Colonic mucosa (tissue), 4 donors: ENCODE measurements at places on chromosomes 4 and X. TPM values are rescaled to one million over a fixed set of nuclear protein-coding genes. Genes with fewer than 3 reads are reported as not detected.
A peak's percentile ranks its signal among the peaks of the same experiment; 100 is the strongest.

DNA sequence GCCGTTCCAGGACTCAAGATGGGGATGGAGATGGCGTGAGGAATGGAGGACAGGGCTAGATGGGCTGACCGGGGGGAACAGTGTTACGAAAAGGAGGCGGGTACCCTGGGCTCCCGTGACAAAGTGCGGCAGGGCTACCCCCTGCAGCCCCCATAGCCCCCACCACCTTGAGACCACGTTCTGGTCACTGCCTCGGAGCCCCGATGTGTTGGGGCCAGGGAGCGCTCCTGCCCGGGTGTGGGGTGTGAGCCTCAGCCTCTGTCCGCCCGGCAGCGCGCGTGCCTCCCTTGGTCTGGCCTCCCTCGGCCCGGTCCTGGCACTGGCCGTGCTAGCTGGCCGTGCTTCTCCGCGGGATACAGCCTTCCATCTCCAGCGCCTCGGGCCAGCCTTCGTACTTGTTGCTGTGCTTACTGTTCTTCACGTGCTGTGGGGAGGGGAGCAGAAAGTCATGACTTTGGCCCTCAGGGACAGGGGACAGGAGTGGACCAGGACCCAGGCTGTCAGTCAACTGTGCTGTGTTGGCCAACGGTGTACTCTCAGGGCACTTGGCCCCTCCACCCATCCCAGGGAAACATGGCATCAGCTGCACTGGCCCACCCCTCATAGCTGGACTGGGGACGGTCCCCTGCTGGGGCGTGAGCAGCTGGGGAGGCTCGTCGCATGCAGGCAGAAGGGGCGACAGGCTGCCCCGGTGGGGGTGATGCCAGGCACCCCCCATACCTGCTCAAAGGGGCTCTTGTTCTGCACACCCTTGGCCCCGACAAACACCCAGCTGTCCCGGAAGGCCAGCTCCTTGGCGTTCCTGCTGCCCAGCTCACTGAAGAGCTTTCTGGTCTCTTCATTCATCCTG is 9.3 kb downstream of the FAM3A start:
- DNase-seq, result no peak

DNA sequence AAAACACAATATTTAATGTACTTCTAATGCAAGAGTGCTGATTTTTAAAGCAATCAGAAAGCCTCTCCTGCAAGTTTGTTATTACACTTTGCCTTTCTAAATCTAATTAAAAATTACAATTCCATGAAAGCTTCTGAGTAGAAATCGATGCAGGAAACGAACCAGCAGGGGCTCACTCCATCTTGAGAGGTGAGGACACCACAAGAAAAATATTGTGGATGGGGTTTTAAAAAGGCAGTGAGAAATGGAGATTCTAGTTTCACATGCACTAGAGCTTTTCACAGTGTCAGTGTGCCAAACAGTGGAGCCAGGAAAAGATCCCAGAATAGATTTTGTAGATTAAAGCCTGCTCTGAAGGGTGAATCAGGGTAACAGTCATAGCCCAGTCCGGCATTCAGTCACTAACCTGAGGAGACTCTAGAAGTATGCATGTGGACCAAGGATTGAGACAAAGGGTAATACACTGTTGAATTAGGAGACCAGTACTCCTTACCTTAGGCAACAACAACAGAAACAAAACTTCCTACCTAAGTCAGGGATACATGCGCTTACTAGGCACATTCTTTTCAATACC is 362.3 kb downstream of the NAF1 start:
- DNase-seq, result no peak

DNA sequence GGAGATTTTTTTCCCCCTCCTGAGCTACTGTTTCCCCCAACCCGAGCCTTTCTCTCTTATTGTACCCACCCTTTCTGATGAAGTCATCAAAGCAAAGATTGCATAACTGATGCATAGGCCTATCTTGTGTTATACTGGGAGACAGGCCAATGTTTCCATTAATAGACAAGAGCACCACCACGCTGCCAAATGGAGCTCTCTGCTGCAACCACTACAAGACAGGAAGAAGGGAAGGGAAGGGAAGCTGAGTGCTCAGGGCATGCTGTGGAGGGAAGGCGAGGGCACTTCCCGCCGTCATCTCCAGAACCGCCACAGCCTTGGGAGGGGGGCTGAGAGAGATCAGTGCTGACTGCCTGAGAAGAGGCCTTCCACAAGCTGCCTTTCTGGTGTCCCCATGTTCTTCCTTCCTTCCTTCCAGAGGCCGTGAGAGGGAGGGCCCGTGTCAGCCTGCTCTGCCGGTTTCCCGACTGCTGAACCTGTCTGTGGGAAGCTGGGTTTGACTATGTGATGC is 75.0 kb downstream of the MGST2 start:
- DNase-seq, result peak; percentile 42

DNA sequence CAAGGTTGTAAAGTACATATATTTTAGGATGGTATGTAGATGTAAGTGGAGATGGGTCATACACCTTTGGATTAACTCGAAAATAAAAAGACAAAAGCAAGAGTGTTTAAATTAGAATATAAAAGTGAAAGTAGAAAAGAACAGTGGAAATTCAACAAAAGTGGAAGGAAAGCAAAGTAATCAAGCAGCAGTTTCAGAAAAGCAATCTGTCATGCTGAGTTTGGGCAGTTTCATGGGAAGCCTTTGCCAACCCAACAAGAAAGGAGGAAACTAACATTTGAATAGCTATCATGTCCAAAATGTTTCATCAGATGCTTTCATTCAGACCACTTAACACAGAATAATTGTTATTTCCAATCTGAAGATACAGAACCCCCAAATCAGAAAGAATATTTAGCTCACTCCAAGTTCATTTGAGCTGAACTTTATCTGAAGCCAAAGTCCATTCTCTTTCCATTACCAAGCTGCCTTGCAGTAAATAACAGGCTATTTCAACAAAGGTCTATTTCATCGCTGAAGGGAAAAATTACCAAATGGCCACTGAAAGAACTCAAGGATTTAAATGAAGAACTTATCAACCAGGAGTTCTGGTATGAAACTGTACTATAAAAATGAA is 1.8 kb upstream of the EXOSC9 start:
- DNase-seq, result no peak

GRCh38 chr4:101693842-101694398 is 96.6 kb upstream of the BANK1 start:
- DNase-seq, result no peak

DNA sequence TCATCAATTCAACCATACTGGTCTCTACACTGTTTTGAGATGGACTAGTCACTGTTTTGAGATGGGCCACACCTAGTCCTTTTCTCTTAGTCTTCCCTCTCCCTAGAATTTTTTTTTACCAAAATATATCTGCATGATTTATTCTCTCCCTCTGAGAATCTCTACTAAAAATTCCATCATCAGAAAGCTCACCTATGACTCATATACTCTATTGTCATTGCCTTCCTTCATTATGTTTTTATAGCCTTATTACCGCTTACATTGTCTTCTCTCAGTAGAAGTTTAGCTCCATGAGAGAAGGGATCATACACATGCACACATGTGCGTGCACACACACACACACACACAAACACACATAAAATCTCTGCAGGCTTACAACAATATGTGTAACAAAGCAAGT is 303.6 kb downstream of the PCDH10 start:
- no peak for DNase-seq

DNA sequence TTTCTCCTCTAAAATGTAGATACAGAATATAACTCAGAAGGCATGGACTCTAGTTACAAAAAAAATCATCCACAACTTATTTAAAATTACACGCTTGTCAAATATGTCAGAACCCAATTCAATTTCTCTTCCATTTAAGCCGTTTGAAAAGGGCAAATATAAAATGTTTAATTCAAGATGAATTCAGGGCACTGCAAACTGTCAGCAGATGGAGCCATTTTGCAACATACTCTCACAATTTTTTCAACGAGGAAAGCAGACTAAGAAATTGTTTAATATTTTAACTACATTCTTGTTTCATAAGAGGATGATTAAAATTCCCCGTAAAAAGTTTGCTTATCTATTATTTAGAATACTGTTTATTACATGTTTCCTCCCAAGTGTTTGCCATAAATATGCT is 321.3 kb upstream of the CPXCR1 start:
- DNase-seq, result no peak

- peak; percentile 16 for DNase-seq
Measured at GRCh38 chr4:6956087-6956433, 46.4 kb downstream of the TBC1D14 start.

GRCh38 chr4:159977907-159978617 is 875.2 kb downstream of the RAPGEF2 start:
- no peak for DNase-seq

DNA sequence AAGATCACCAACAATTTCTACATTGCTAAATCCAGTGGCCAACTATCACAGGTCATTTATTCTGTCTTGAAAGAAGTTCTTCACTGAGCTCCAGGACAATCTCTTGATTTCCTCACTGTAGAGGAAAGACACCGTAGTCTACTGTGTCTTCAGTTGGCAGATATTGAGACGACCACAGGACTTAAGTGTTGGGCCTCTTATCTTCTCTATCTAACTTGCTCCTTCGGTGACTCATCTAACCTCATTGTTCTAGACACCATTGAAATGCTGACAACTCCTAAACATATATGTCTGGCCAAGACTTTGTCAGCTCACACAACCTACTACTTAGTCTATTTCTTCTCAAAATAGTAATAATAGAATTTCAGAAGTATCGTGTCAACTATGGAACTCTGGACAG is 425.8 kb downstream of the ARAP2 start:
- DNase-seq, result no peak

DNA sequence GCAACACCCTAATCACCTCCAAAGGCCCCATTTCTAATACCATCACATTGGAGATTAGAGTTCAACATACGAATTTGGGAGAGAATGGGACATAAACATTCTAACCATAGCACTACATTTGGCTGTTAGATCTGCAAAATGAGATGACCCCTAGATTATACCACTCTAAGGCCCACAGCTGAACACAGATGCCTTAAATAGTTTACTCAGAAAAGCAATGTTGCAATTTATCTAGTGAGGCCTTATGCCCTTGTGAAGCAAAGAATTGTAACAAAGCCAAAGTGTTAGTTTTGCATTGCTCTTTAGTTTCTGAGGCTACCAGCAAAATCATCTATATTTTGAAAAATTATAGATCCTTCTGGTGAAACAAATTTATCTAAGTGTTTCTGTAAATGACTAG is 31.6 kb upstream of the ARHGEF6 start:
- no peak for DNase-seq

DNA sequence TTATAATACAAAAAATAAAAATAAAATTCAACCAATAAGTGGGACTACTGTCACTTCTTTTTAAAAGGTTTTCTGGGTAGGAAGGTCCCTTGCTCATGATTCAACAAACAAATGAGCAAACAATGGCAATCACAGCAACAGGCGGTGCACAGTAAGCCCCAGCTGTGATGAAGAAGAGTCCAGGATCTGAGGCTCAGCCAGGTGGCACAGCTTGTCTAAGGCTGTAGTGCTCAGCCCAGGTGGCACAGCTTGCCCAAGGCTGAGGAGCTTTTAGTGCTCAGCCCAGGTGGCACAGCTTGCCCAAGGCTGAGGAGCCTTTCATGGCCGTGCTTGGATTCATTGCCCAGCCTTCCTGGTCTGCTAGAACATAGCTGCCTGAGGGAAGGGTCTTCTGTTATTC is 75.0 kb downstream of the ZFYVE28 start:
- DNase-seq, result no peak

DNA sequence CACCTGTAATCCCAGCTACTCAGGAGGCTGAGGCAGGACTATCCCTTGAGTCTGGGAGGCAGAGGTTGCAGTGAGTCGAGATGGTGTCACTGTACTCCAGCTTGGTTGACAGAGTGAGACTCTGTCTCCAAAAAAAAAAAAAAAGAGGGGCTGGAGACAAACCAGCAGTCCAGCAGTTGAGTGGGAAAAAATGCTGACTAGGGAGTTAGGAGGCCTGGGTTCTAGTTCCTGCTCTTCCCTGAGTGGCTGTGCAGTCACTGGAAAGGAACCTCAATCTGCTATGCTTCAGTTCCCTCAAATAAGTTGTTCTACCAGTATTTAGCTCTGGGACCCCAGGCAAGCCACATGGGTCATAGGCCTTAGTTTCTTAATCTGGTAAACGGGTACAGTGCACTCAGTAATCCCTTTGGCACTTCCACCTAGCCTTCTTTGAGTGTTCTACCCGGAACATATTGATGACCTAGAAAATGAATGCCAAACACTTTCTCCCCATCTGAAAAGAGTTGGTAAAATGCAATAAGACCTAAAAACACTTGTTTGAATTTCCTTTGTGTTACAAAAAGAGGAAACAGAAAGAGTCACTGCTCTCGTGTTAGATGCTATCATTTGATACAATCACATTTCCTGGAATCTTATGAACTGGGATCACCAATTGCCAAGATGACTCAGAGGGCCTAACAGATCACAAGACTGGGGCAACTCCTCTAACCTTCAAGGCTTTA is 99.3 kb upstream of the EGFL6 start:
- DNase-seq, result no peak

DNA sequence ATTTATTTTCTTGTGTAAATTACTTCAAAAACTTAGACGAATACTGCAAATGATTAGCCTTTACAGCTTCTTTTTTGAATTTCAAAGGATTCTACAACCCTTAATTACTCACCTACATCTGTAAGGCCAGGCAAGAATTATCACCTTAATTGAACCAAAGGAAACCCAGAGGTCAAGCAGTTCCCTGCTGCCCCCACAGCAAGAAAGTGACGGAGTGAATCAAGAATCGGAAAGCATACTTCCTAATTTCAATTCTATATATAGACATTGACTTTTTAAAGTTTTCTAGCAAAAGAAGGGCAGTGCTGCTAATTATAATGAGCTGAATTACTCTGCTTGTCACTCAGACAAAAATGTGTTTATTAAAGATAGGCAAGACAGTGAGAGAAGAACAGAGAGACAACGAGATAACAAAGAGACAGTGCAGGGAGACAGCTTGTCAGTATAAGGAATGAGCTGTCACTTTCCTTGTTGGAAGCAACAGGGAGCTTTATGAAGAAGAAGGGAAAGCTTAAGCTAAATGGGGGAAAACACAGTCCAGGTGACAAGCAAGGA is 47.5 kb upstream of the SPANXN4 start:
- DNase-seq, result no peak

GRCh38 chrX:135973025-135973547 is 702 bp downstream of the MMGT1 start:
- peak; percentile 38 for DNase-seq

TEX13B gene
- not detected for total RNA-seq

VCX3A gene
- not detected for total RNA-seq

ATOH1 gene
- total RNA-seq, result 73.7 TPM

CAPN6 gene
- 4.7 TPM for total RNA-seq

MAGEB1 gene
- not detected for total RNA-seq

RAB40AL gene
- not detected for total RNA-seq

ZBTB49 gene
- total RNA-seq, result 4.0 TPM

SSX2 gene
- total RNA-seq, result not detected

GABRB1 gene
- not detected for total RNA-seq
